ENCODE measurements at places on chromosomes 2 and 18.

- no peak for DNase-seq
Measured at GRCh38 chr18:24115628-24116027, 23.2 kb upstream of the CABYR start.

GRCh38 chr18:33717339-33717738 lies 139.3 kb downstream of the ASXL3 start:
- no peak for DNase-seq

DNA sequence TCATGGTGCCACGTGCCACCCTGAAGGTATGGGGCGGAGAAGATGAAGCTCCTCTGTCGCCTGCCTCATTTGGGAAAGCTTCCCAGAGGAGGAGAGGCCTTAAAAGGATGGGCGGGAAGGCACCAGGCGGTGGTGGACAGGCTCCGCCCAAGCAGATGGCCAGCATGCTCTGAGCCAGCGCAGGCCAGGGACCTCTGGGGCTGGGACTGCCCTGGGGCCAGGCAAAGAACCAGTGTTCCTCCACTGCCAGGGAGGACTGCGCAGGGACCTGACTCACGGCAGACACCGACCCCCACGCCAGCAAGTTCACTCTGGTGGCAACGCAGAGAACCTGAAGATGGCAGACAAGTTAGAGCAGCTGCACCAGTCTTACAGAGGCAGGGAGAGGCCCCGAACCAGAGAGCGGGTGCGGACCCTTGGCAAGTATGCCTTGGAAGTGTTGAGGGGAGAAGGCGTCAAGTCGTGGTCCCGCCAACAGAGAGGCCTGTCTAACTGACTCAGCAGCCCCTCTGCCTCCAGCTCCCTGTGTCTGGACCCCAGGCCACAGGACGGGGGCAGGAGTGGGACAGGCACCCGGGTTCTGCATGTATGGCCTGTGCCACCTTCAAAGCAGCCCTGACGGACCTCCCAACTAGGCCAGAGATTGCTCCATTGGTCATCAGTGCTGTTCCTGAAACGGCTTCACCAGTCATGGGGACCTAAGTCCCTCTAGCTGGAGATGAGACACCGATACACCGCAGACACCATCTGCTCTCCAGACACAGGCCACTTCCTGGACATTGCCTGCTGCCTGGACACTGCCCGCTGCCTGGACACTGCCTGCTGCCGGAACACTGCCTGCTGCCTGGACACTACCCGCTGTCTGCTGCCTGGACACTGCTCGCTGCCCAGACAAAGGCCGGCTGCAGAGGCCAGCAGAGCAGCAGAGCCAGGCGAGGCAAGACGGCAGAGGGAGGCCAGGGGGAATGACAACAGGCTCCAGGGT lies 124.7 kb downstream of the HDAC4 start:
- DNase-seq = no peak

GRCh38 chr2:32067549-32067948 lies 4.2 kb downstream of the SPAST start:
- DNase-seq = no peak

DNA sequence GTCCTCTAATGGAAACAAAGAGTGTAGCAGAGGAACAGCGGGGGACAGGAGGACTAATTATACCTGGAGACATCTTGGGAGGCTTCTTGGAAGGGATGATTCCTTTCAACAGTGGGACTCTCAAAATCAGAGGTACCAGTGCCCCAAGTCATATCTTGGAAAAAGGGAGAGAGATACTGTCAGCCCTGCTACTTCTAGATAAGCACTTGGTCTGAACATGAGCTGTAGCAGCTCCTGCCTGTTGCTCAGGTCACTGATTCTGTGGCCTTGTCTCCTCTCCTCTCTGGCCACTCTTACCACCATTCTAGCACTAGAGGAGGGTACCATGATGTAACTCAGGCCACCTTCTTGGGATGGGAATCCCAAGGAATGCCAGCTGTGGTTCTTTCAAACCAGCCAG lies 54.5 kb downstream of the MFSD6 start:
- DNase-seq = no peak

DNA sequence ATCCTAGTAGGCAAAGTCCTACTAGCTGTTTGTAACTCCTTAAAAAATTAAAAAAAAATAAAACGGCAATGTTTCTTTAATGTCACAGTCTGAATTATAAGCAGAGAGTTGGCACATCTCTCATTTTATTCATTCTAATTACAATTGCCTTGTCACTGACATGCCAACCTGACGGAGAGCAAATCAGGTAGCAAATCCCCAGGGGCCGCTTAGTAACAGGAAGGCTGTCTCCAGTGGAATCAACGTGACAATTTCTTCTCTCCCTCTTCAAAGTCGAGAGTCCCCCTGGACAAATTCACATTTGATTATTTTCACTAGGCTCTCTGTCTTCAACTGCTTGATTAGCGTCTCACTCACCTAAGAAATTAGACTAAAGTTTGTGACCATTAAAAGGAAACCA lies 1598.9 kb upstream of the PIK3C3 start:
- no peak for DNase-seq

GRCh38 chr2:232264081-232264480 lies 114.5 kb upstream of the ALPP start:
- DNase-seq = no peak

GRCh38 chr2:30448866-30449265 lies 1.8 kb downstream of the LCLAT1 start:
- DNase-seq = no peak

GRCh38 chr2:237944302-237944701 lies 22.5 kb upstream of the UBE2F start:
- DNase-seq = no peak

DNA sequence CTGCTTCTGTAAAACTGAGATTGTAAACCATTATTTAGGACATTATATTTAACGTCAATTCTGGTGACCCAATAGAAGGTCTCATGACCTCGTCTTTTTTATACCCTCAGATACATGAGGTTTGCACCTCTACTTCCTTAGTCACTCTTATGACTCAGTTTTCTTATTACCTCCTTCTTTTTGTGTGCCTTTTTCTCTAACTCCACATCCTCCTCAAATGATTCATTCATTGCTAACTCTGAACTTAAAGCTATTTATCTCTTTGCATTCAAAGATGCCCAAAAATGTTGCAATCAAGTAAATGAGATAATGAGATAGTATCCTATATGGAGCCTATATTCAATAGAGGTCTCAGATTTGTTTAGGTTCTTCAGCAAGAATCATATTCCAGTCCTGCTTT lies 121.0 kb upstream of the KYNU start:
- no peak for DNase-seq

DNA sequence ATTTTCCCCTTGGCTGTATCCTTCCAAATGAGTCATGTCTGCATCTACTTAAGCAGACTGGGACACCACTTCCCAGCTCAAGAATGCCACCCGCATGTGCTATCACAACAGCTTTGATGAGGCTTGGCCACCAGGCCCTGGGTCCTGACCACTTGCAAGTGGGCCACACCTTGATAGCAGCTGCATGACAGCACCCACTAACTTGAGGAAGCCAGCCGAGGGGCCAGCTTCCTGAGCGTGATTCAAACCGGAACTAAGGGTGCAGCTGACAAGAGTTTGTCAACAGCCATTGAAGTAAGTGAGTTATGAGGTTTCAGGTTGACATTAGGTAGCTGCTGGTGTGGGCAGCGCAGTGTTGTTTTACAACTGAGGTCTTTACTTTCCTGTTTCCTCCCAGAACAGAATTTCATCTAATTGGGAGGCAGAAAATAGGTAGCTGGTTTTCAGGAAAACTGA lies 54.4 kb downstream of the EPHA4 start:
- DNase-seq = peak; percentile 95

DNA sequence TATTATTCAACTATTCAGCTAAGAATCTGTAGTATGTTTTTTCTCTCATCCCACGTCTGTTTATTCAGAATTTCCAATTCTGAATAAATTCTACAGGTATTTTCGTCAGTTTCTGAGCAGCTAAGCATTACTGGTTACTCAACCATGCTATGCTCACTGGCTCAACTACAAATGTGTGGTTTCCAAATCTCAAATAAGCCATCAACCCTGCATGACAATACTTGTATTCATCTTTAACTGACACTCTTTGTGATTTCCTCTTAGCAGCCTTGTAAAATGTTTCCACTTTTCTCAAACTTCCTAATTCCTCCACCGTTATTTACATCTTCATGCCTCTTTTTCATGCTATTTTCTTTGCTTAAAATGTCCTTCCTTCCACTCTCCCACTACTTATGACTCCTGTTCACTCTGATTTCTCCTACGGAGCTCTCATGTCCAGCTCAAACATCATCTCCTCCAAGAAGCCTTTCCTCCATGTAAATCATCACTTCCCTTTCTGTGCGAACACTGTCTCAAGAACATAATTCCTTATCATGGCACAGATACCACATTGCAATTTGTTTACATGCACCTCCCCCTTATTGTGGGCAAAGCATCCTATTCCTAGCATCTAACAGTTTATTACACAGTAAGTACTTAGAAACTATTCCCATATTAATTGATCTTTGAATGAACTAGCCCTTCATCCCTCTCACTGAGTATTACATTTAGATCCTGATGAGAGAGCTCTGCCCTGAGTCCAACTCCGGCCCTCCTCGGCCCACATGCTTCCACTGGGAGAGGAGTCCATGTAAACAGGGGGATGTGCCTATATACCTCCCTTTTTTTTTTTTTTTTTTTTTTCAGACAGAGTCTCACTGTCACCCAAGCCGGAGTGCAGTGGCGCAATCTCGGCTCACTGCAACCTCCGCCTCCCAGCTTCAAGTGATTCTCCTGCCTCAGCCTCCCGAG lies 10.5 kb downstream of the CCDC88A start:
- DNase-seq = no peak

DNA sequence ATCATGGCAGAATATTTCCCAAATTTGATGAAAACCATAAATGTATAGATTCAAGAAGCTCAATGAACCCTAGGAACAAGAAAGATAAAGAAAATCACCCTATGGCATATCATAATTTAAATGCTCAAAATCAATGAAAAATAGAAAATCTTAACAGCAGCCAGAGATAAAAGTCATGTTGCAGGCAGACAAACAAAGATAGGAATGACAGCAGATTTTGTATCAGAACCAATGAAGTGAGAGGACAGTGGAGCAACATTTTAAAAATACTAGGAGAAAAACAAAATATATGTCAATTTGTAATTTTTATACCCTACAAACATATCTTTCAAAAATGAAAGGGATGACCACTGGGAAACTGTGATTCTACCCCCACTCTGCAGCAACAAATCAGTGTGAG lies 203.3 kb downstream of the PIEZO2 start:
- no peak for DNase-seq

DNA sequence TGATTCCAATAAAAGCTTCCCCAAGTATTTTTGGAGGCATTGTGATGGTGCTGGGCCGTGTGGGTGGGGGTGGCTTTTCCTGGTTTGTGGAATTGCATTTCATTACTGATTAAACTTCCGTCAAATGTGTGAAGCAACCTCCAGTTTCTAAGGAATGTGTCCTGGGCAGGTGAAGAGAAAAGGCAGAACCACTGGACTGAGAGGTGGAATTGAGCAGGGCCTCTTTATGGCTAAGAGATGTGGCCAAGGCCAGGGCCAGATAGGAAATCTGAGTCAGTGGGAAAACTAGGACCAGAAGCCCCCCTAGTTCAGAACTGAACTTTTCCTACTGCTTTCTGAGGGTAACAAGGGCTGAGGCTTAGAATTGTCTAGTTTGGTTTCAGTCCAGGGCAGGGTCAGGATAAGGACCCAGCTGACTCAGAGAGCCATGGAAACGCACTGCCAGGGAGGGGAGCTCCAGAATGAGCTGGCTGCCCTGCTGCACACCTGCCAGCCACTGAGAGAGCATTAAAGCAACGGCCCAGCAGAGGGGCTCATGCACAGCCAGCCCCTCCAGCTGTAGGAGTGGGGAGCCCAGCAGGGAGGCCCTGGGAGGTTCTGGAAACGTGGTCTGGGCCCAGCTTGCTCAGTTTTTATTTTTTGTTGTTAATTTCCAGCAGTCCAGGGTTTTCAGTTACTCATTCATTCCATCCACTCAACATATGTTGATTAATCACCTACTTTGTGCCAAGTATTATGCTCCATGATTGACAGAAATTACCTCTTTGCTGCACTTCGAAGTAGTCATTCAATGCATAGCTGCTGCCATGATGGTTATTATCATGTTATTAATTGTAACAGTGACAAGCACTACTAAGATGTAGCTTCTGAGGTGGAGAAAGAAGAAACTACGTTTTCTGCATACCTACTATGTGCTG lies 156.1 kb downstream of the MSH2 start:
- no peak for DNase-seq

- no peak for DNase-seq
Measured at GRCh38 chr2:146189541-146189940, 1655.3 kb upstream of the ACVR2A start.

- DNase-seq = no peak
Measured at GRCh38 chr2:74107071-74107470, 40.6 kb downstream of the BOLA3 start.

GRCh38 chr2:236085211-236085610 lies 83.0 kb downstream of the GBX2 start:
- no peak for DNase-seq

GRCh38 chr2:98822301-98823164 lies 91.6 kb upstream of the MGAT4A start:
- DNase-seq = peak; percentile 46

DNA sequence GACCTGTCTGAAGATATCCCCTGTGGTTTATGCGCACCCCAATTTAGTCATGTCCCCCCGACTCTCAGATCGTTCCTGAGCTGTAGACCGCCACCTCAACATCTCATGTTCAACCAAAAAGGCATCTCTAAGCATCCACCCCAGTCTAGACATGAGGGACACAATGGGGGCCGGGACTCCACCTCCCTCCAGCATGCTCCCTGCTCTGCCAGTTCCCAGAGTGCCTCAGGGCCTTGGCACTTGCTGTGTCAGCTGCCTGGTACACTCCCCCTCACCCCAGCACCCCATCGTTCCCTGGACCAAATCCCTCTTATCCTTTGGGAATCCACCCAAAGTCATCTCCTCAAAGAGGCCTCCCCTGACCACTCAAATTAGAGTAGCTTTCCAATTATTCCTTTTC lies 22.2 kb downstream of the TNS1 start:
- no peak for DNase-seq

GRCh38 chr2:38201784-38202183 lies 125.8 kb upstream of the CYP1B1 start:
- DNase-seq = no peak

DNA sequence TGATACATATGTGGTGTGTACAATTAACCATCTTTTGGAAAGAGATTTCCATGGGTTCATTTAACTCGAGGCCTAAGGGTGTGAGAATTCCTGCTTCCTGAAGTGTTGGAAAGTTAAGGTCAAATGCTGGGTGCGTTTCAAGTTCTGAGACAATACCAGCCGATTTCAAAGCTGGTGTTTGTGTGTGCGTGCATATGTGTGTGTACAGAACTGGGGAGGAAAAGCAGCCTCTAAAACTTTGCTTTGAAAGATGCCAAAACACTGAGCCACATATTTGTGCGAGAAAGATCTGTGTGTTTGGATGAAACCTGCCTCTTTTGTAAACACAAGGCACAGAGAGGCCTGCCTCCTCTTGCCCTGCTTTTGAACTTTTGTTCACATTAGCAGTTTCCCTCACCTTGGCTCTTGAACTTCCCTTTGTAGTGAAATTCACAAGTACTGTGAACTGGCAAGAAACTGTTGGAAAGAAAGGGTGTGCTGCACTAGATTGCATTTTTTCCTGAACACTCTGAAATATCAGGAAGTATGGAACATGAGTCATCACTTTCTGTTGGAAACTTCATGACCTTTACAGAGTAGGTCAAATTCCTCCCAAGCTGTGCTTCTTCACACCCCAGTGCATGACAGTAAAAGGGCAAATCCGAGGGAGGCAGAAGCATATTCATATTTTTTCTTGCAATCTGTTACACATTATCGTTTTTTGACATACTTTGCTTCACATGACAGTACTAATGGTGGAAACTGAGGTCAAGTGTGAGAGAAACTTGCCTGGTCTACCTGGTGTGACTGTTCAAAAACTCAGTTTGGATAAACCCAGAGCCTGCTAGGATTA lies 20.0 kb upstream of the CAVIN2 start:
- DNase-seq = no peak

GRCh38 chr2:192011196-192011595 lies 164.3 kb upstream of the CAVIN2 start:
- DNase-seq = no peak

Data from T-helper 1 cell (primary cell).